Pancreas (tissue), 10 donors: ENCODE measurements at places on chromosomes 13 and 19. TPM values are rescaled to one million over a fixed set of nuclear protein-coding genes. Genes with fewer than 3 reads are reported as not detected.

GRCh38 chr13:51639171-51639570, 54.9 kb downstream of the WDFY2 start:
- no peak for DNase-seq

- DNase-seq = no peak
These were observed 118.3 kb downstream of the COL4A2 start for GRCh38 chr13:110425444-110425780.

- DNase-seq = no peak
These were observed 36.2 kb upstream of the GARRE1 start for GRCh38 chr19:34217952-34218817.

GRCh38 chr19:13362668-13363067, 143.6 kb downstream of the CACNA1A start:
- DNase-seq = no peak

- no peak for DNase-seq
These were observed 85.6 kb downstream of the RXFP2 start for GRCh38 chr13:31824705-31825517.

DNA sequence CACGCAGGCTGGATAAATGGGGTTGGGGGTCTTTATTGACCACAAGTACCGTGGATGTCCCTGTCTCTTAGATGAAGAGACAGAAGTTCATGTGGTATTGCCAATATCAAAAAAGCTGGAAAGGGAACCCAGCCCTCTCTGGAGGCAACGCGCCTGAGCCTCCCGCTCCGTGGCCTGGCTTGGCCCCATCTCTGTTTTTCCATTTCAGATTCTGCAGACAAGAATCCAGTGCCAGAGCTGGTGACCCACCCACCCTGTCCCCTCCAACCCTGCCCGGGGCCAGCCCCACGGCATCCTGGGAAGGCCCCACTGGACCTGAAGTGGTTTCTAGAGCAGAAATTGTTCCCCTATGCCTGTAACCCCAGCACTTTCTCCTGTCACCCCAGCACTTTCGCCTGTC, 57.7 kb downstream of the PTPRS start:
- DNase-seq = no peak

DNA sequence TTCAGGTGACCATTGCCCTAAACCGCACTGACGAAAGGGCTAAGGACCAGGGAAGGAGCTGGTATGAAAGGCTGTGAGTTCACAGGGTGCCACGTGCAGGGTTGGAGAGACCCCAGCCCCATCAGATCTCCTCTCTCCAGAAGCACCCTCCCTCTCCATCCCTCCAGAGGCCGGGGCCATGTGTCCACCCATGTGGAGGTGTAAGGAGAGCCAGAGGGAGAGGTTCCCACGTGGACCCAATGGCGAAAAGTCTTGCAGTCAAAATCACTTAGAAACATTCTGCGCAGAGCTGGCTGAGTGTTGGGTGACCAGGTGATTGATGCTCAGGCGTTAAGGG, 168.3 kb downstream of the COL4A1 start:
- no peak for DNase-seq

DNA sequence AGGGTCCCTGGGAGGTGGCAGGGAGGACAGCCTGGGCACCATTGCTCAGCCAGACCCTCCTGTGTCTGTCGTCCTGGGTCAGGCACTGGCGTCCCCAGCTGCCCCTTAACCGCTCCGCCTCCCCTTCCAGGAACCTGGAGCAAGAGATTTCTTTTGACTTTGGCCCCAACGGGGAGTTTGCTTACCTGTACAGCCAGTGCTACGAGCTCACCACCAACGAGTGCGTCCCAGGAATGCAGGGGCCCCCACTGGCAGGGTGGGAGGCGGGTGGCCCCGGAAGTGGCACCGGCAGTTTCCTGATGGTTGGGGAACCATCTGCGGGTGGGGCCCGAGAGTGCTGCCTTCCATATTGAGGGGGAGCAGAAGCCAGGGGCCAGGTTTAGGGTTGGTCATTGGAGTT, 13.0 kb downstream of the PRKCSH start:
- DNase-seq = no peak

GRCh38 chr13:93378184-93378583, 151.6 kb downstream of the GPC6 start:
- no peak for DNase-seq

DNA sequence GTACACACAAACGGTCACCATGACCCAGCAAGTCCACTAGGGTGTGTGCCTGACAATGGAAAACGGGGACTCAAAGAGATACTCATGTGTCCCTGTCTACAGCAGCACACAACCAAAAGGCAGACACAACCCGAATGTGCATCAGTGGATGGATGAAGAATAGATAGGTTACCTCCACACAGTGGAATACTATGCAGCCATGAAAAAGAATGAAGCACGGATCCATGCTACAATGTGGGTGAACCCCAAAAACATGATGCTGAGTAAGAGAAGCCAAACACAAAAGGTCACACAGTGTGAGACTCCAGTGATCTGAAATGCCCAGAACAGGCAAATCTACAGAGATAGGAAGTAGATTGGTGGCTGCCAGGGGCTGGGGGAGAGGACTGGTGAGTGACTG, 9.0 kb downstream of the CERS1 start:
- no peak for DNase-seq

DNA sequence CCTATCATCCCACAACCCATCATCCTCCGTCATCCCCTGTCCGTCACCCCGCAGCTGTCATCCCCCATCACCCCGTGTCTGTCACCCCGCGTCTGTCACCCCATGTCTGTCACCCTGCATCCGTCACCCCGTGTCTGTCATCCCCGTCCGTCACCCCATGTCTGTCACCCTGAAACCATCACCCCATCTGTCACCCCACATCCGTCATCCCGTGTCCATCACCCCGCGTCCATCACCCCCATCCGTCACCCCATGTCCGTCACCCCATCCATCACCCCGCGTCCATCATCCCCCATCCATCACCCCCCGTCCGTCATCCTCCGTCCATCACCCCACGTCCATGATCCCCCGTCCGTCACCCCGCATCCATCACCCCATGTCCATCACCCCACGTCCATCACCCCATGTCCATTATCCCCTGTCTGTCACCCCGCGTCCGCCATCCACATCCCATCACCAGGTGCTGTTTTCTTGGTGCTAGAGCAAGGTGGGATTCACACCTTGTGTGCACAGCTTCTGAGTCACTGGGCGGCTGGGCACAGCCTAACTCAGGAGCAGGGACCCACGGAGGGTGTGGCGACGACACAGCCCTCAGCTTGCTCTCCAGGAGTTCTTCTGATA, 24.2 kb downstream of the RASA3 start:
- peak; percentile 39 for DNase-seq

- no peak for DNase-seq
These were observed 3.1 kb downstream of the KISS1R start for GRCh38 chr19:920051-920864.

GRCh38 chr19:18672606-18673337, 10.7 kb upstream of the CRTC1 start:
- peak; percentile 19 for DNase-seq

- DNase-seq = peak; percentile 89
These were observed 5.1 kb downstream of the CD37 start for GRCh38 chr19:49340069-49340864.

- DNase-seq = no peak
These were observed 158.9 kb downstream of the EFNB2 start for GRCh38 chr13:106376401-106377112.

DNA sequence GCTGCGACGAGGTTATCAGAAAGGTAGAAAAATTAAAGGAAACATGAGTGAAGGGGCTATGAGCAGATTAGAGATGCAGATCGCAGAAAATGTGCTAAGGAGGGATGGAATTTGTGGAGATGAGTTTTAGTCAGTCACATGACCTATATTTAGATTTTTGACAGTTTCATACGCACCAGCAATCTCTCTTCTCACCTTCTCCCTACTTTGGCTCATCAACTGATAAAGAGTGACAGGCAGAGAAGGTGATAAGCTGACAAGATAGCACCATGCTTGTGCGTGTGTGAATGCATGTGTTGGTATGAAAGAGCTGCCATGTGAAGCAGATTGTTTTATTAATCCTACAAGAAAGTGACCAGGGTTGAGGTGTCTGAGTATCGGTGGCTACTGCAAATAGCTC, 252.6 kb downstream of the RAP2A start:
- no peak for DNase-seq

DNA sequence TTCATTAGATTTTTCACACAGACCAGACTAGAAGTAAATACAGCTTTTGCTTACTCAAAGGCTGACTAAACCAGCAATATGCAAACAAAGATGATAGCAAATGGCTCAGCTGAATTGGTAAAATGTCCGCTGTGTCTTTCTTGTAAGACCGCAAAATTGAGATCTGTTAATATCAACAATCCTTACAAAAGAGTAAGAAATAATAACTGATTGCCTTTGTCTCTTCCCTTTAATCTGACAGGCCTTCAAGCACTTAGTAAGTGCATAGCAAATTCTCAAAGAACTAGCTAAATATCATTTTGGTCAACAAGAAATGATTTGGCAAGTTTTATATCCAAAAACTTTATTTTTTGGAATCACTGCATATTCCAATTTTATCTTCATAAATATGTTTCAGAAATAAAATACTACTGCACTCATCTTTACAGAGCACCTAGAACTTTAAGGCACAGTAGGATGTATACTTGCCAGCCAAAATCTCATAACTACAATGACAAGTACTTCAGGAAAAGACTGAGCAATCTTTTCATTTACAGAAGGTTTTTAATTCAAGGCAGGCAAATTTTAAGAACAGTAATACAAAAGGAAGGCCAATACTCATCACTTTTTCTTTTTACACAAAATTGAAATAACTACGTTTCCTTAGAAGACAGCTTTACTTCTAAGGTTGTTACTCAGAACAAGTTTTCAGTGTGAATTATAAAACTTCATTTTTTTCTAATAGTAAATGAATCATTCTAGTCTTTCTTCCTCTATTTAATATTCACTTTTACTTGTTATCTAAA, 1.1 kb downstream of the ELF1 start:
- DNase-seq = no peak

GRCh38 chr13:53191091-53191490, 162.5 kb downstream of the OLFM4 start:
- DNase-seq = no peak

DNA sequence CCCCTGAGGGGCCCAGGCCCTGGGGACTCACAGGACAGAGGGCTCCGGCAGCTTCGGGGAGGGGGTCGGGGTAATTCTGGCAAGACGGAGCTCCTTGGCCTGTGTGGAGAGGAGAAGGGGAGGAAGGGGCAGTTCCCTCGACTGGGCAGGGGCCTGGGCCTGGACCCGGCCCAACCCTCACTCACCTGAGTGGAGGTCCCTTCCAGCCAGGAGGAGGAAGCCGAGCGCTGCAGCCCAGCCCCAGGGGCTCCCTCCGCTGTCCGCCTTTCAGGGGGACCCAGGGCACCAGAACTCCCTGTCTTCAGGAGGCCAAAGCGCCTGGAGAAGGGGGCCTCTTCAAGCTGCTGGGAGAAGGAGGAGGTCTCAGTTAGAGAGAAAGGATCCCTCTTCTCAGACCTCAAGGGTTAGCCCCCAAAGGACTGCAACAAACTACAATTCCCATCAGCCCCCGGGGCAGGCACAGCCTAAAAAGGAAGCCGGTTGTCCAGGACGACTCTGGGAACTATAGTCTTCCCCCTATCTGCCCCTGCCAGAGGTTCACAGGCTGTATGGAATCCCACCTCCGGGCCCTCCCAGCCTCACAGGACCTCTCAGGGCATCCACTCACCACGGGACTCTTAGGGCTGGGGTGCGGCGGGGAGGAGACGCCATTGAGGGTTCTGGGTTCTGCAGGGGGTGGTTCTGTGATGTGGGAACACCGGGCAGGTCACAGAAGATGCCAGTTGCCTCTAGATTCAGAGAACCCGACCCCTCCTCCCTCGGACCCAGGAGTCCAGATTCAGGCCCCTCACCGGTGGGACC, 19.8 kb downstream of the EPS8L1 start:
- DNase-seq = no peak

DNA sequence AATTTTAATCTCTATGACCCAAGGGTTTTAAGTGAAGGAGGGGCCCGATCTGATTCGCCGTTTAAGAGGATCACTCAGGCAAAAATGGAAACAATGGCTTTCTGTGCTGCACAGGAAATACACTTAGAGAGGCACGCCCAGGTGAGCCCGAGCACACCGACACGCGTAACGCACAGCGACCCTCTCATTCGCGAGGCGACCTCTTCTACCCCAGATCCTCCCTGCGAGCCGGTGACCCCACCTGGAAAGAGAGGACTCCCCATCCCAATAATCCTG, 216 bp downstream of the SH2D3A start:
- no peak for DNase-seq

- no peak for DNase-seq
These were observed 265.0 kb downstream of the FGF14 start for GRCh38 chr13:102136735-102137296.

GRCh38 chr13:79530270-79530669, 49.3 kb downstream of the NDFIP2 start:
- no peak for DNase-seq

GRCh38 chr13:100600915-100601314, 12.3 kb upstream of the GGACT start:
- DNase-seq = no peak

DNA sequence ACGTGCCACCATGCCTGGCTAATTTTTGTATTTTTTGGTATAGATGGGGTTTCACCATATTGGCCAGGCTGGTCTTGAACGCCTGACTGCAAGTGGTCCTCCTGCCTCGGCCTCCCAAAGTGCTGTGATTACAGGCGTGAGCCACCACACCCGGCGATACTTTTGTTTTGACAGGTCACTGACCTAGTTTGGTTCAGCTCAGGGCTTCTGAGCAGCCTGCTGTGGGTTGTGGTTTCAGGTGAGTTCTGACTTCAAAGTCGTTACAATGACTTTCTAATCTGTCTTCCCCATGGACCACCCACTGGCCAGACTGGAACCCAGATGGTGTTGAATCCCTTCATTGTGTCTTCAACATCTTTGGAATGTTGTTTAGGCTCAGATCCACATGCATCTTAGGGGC, 73.8 kb downstream of the TRPM4 start:
- DNase-seq = no peak

GRCh38 chr19:771332-771785, 20.4 kb downstream of the MISP start:
- DNase-seq = no peak

DNA sequence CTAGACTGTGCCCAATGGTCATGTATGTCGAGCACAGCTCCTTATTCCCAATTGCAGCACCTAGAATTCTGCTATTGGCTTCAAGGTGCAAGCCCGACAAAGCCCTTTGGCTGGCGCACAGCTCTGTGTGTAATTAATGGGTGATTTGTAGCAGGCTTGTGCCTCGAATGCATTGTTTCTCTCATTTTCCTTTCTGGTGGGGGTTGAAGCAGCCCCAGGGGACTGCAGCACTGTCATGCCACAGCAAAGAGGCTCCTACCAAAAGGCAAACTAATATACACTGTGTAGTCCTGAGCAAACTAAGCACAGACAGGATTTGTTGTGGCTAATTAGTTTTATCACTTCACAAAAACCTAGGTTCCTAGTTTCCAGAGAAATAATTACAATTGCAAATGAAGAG, 898.7 kb downstream of the UQCRFS1 start:
- no peak for DNase-seq

NAA16 gene
- total RNA-seq = 46.9 TPM

PSG6 gene
- total RNA-seq = not detected

CATSPERD gene
- total RNA-seq = not detected

PLPP2 gene
- total RNA-seq = 20.2 TPM

ZNF304 gene
- 4.6 TPM for total RNA-seq

CNOT3 gene
- 16.8 TPM for total RNA-seq

ZNF564 gene
- total RNA-seq = 5.9 TPM

CYP4F12 gene
- 0.31 TPM for total RNA-seq

LILRA1 gene
- total RNA-seq = 0.09 TPM

C1QTNF9B gene
- not detected for total RNA-seq
